ENCODE measurements at places on chromosomes 2 and 18. TPM values are rescaled to one million over a fixed set of nuclear protein-coding genes. Genes with fewer than 3 reads are reported as not detected.

The RABL2A gene
- polyA plus RNA-seq: 26.4 TPM

The RMND5A gene
- 4.3 TPM for polyA plus RNA-seq

The CPO gene
- polyA plus RNA-seq: not detected

The EVX2 gene
- polyA plus RNA-seq: not detected

The RGPD3 gene
- 0.05 TPM for polyA plus RNA-seq

The ESPNL gene
- 0.05 TPM for polyA plus RNA-seq

The SERPINB13 gene
- not detected for polyA plus RNA-seq

The TEX44 gene
- polyA plus RNA-seq: not detected

The GREB1 gene
- 2.7 TPM for polyA plus RNA-seq

The MC2R gene
- not detected for polyA plus RNA-seq

The TMEM200C gene
- polyA plus RNA-seq: not detected

The DLGAP1 gene
- polyA plus RNA-seq: not detected

- no peak for DNase-seq
Measured at GRCh38 chr2:225937625-225938187, 538.2 kb downstream of the NYAP2 start.

- DNase-seq: no peak
Measured at GRCh38 chr2:229931241-229931640, 8.9 kb downstream of the FBXO36 start.

DNA sequence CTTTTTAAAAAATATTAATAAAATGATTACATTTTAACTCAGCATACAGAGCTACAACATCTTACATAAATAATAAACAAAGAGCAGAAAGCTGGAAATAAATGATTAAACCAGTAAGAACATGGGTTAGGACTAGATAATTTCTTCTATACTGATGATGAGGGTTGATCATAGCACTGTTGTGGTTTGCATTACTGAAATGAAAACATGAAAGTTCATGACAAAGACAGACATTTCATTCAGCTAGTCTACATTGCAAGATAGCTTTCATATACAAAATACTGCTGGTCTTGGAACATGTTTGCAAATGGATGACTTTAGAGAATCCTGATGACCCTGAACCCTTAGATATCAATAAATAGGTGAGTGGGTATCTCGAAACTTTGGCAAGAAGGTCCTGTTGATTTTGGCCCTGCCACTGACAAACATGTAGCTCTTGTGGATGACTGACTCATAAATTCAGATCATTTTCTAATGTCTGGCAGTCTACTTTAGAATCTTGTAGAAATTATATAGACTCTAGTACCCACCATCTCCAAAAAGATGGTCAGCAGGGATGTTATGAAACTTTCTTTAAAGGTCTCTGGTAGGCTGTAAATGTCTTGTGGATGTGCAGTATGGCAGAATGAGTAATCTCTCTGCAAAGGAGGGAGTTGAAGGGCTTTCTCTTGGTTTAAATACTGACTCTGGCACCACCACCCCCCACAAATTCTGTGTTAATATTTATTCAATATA, 15.5 kb upstream of the CDC42EP3 start:
- no peak for DNase-seq

DNA sequence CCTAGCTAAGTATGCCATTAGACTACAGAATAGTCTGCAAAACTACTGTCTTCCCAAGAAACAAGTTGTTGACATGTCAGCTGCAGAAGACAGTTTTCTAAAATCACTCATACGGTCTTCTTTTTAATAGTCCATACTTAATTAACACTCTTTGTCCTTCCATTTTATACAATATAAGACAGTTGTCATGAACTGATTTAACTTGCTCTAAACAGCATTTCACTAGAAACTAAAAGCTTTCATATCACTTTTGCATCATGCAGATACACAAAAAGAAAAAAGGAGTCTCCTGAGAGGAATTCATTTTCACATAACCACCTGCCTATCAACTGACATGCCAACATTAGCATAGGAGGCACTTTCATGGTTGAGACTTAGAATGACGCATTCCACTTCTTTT, 1159.6 kb upstream of the CHAC2 start:
- no peak for DNase-seq

GRCh38 chr2:205868773-205869333, 186.6 kb downstream of the NRP2 start:
- no peak for DNase-seq

- no peak for DNase-seq
Measured at GRCh38 chr2:96495982-96496629, 9.1 kb downstream of the NEURL3 start.

DNA sequence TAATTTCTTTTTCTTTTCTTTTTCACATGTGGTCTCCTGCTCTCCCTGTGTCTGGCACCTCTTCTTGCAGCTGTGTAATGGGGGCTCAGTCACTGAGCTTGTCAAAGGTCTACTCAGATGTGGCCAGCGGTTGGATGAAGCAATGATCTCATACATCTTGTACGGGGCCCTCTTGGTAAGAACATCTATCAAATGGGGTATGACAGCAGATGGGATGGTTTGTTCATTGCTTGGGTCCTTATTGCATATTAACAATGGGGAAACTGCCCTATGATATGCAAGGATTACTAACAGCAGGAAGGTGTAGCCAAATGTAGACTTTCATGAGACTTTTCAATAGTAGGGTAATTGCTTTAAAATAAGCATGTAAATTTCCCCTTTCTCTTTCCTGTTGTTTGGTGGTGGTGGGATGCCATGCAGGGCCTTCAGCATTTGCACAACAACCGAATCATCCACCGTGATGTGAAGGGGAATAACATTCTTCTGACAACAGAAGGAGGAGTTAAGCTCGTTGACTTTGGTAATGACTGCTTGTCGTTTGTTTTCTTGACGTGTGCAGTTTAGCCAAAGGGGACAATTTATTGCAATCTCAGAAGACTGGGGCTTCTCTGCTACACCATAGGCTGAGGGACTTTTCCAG, 36.5 kb downstream of the MYO3B start:
- DNase-seq: no peak

DNA sequence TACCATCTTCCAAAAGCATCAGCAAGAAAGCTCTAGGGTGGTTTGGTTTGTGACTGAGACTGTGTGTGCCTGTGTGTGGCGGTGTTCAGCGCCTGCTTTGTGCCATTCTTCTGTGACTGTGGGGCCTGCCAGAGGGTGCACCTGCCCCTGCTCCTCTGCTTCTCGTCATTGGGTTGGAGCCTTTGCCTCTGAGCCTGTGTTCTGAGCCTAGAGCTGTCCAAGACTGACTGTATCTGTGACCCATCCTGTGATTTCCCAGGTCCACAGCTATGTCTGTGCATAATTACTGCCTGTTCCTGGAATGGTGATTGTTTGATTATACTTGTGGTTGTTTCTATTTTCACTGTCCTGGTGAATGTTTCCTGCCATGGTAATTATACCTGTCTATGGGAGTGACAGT, 57.1 kb upstream of the KLHL29 start:
- peak; percentile 63 for DNase-seq

DNA sequence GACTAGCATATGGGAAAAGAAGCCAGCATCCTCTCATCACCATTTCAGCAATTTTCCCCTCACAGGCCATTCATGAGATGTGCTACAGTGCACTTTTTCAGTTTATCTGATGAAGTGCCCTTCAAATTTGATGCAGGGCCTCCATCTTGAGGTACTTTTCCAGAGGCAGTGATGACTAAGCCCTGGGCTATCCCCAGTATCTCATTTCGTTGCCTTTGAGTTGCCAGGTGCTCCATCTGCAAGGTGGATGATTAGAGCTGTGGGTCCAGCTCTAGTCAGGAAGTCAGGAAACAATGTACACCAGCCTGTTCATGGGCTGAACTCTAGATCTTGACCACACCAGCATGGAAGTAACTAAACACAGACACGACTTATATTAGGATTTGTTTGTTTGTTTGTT, 425.2 kb downstream of the METTL4 start:
- DNase-seq: no peak

GRCh38 chr2:214203214-214203613, 207.6 kb upstream of the VWC2L start:
- DNase-seq: no peak

DNA sequence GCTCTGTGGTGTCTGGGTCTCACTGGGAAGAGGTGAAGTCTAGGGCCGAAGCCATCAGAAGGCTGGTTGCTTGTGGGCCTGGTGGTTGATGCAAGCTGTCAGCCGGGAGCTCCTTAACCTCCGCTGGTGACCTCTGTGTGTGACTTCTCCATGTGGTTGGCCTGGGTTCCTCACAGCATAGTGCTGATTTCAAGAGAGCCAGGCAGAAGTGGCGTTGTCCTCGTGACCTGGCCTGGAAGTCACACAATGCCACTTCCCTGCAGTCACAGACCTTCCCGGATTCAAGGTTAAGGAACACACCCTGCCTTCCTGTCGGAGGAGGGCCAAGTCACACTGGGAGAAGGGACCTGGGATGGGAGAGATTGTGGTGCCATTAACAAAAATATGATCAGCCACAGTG, 303.7 kb upstream of the HS6ST1 start:
- no peak for DNase-seq

GRCh38 chr2:124602759-124603158, 577.7 kb downstream of the CNTNAP5 start:
- DNase-seq: no peak

- no peak for DNase-seq
Measured at GRCh38 chr2:10332402-10333246, 29.9 kb downstream of the HPCAL1 start.

DNA sequence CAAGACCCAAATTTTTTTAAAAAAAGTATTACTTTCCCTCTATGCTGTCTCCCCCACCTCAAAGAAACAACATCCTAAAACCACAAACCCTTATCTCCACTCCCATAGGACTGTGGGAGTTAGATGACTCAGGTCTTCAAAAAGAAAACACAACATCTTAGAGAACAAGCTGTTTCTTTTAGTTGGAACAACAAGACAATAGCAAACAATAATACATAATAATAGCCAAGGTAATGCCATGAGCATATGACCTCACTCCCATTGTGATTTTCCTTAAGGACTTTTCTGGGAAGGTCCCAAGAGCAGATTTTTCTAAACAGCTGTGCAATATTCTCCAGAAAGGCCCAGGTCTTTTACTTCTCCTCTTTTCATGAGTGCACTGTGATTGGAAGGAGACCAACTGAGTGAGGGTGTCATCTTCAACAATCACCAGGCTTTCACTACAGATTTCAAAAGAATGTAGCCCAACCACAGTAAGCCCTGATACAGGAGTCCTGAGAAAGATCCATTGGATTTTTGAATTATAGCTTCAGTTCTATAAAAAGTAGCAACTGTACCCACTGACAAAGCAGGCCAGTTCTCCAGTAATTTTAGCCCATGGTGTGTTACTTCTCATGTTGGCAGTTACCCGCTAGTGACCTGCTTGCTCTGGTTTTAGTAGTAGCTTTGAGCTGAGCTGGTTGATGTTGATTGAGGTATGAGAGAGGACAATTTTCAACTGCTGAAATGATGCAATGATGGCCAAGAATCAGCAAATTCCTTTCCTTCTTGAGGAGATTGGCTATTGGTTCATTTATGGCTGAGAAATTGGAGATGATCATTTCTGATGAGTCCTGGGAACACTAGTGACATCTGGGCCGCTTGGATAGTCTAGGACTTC, 144.5 kb upstream of the TCF4 start:
- DNase-seq: no peak

DNA sequence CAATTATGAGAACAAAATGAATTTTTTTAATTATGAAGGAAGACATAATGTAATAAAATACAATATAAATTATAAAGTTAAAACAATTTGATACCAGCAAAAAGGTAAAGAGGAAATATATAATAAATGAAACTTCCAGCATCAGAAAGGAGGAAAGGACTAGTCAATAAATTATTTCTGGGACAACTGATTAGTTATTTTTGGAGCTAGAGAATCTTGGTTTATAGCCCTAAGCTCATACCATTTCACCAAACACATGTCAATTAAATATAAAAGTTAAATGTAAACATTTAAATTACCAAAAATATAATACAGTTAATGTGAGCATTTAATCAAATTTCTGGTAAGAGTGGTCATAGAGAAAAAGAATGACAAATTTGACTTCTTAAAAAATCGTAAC, 12.1 kb downstream of the ACTG2 start:
- no peak for DNase-seq

DNA sequence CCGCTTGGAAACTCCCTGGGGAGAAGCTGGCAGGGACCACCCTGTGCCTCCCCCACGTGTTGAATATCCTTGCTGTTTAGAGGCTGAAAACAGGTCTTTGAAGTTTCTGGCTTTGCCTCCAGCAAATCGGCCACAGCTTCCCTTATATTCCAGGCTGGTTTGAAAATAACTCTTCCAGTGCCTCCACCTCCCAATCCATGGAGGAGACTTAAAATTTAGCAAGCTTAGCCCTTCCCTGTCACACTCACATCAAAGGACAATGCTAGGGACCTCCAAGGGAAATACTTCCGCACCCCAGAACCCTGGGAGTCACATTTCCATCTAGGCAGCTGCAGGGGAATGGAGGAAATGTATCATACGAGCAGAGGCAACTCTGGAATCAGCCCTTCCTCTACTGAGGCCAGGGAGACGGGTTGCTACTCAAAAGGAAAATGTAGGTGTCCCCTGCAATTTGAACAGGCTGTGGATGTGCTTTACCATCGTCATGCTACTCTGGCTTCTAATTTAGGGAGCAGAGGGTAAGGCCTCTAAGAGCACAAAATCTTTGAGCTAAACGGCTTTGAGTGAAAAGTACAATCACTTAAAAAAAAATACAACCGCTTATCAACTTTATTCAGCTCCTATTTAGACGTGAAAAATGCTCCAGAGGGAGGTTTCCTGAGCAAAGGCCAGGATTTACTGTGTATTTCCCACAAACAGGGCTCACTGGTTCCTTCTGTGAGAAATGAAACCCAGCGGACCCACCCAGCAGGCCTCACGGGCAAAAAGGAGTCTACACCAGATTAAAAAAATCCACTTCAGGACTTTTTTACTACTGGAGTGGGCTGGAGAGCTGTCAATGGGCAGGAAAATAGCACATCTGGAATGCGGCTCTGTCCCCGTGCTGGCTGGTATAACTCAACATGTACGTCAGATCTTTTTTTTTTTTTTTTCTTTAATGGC, 49.4 kb upstream of the PKDCC start:
- peak; percentile 57 for DNase-seq

DNA sequence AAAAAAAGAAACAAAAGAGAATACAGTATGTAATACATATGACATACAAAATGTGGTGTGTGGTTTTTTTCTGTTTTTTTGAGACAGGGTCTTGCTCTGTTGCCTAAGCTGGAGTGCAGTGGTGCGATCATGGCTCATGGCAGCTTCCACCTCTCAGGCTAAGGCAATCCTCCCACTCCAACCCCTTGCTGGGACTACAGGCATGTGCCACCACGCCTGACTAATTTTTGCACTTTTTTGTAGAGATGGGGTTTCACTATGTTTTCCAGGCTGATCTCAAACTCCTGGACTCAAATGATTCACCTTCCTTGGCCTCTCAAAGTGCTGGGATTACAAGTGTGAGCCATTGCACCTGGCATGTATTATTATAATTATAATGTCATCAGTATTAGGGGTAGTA, 38.9 kb downstream of the DHX57 start:
- no peak for DNase-seq

All from SK-N-SH (cell line).